ENCODE measurements at places on chromosomes 6 and 20.

GRCh38 chr6:112180095-112180820 lies 74.1 kb downstream of the LAMA4 start:
- DNase-seq: peak; percentile 90

DNA sequence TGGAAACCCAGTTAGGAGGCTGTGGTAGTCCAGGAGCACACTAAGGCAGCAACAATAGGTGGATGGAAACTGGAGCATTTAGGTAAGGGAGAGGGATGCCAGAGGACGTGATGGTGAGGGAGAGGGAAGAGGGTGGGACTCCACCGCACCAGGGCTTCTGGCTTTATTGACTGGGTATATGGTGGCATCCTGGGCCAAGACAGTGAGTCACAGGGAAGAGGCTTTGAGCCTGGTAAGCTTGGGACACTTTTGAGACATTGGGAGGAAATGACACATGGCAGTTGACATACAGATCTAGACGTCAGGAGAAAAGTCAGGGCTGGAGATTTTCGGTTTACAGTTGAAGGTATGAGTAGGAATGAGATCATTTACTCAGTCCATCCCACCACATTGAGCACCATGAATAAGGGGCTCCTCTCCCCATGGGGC lies 14.9 kb downstream of the NT5E start:
- DNase-seq: no peak

GRCh38 chr6:56087421-56087820 lies 160.0 kb downstream of the COL21A1 start:
- DNase-seq: no peak

DNA sequence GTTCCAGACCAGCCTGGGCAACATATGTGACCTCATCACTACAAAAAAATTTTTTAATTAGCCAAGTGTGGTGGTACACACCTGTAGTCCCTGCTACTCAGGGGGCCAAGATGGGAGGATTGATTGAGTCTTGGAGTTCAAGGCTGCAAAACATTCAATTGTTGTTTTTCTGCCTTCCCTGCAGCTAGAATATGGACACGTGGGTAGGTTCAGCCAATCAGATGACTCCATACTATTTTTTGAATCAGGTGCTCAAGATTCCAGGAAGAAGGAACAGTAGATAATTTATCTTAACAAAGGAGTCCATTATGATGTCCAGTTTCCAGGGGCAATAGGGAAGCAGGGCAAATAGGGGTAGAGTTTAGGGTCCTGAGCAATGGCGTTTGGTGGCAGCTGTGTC lies 2.4 kb upstream of the DEFB119 start:
- no peak for DNase-seq

DNA sequence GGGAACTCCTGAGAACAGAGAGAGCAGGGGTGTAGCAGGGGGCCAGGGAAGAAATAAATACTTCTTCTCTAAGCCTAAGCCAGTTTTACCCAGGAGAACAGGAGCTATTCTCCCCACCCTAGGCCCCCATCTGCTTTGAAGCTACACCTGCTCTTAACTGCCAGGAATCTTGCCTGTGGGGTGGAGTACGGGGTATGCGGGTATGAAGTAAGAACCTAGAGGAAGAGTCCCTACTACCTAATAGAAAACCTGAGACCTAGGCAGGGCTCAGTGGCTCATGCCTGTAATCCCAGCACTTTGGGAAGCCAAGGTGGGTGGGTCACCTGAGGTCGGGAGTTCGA lies 1.5 kb downstream of the SLC29A1 start:
- no peak for DNase-seq

DNA sequence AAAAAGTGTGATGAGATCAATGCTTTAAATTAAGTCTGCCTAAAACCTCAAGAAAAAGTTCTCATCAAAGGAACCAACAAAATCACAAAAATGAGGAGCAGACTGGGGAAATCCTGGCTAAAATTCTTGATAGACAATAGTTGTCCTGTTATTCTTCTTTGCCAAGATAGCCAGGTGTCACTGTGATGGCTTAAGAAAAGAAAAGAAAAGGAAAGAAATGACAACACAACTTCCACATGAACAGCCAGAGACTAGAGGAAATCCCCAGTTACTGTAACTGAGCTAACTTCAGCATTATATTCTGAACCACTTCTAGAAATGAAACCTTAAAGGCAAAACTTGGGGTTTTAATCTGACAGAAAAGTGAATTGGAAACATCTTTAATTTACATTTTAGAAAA lies 129.6 kb downstream of the CD24 start:
- no peak for DNase-seq

DNA sequence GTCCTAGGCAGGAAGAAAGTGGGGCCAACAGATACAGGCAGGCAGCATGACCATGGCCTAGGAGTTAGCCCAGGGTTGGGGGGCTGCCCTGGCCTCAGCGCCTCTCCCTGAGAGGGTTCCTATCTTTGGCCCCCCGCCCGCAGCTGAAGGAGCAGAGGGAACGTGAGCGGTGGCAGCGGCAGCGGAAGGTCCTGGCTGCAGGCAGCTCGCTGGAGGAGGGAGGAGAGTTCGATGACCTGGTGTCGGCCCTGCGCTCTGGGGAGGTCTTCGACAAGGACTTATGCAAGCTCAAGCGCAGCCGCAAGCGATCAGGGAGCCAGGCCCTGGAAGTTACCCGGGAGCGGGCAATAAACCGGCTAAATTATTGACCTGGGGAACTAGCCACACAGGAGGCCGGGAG lies 32.6 kb downstream of the MOCS1 start:
- no peak for DNase-seq

- DNase-seq: no peak
Measured at GRCh38 chr6:116386581-116387299, 16.0 kb downstream of the DSE start.

GRCh38 chr20:5085380-5085779 lies 34.4 kb downstream of the PCNA start:
- DNase-seq: no peak

- DNase-seq: no peak
Measured at GRCh38 chr6:14009431-14009830, 84.7 kb downstream of the RNF182 start.

DNA sequence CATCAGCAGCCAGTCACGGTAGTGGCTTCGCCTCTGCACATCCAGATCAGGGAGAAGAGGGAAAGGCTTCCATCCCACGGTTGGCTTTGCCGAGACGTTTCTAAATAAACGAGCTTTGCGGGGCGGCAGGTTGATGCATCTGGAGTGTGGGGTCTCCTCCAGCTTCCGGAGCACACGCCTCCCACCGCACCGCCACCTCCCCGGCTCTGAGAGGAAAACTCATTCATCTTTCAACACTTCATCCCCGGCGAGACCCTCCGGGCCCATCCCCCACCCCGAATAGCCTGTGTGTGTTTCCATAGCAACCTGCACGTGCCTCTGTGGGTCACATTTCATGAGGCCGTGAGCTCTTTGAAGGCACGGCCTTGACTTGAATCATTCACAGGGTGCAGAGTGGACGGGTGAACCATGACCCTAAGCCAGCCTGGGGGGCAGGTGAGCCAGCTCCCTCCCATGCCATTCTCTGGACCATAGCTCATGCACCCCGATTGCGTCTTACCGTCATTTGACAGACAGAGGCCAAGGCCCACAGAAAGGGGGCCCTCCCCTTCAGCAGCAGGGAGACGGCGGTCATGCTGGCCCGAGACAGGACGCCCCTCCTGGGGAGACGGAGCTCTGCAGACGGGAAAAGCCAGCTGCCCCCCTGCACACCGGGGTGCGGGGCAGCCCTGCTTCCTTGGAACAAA lies 16.2 kb upstream of the CHRNA4 start:
- DNase-seq: peak; percentile 6

GRCh38 chr6:142395768-142396231 lies 94.0 kb downstream of the ADGRG6 start:
- DNase-seq: no peak

DNA sequence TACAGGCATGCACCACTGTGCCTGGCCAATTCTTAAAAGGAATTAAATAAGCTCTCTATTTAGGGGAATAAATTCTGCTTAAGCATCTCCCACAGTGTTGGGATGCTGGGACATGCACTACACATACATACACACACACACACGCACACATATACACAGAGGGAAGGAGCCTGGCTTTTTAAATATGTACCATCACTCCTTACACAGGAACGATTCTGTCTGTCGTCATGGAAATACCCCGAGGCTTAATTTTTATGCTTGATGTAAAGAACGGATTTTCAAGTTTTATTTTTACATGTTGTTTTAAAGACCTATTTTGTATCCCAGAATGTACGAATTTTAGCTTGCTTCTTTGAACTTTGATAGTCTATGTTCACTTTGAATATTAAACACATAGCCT lies 95.3 kb downstream of the CD109 start:
- no peak for DNase-seq

GRCh38 chr6:136250686-136251008 lies 536 bp upstream of the MTFR2 start:
- no peak for DNase-seq

DNA sequence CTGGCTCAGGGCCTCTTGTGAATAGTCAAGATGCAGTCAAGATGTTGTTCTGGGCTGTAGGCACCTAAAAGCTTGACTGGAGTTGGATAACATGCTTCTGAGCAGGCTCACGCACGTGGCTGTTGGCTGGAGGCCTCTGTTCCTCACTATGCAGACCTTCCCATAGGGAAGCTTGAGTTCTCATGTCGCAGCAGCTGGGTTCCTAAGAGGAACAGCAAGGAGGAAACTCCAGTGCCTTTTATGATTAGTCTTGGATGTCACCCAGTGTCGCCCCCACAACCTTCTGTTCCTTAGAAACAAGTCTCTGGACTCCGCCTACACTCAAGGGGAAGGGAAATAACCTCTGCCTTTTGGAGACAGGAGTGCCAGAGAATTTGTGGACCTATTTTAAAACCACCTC lies 210.7 kb downstream of the BCAS1 start:
- no peak for DNase-seq

- no peak for DNase-seq
Measured at GRCh38 chr6:31528307-31528777, 420 bp upstream of the MCCD1 start.

- DNase-seq: no peak
Measured at GRCh38 chr20:15494851-15495250, 1078.4 kb downstream of the KIF16B start.

DNA sequence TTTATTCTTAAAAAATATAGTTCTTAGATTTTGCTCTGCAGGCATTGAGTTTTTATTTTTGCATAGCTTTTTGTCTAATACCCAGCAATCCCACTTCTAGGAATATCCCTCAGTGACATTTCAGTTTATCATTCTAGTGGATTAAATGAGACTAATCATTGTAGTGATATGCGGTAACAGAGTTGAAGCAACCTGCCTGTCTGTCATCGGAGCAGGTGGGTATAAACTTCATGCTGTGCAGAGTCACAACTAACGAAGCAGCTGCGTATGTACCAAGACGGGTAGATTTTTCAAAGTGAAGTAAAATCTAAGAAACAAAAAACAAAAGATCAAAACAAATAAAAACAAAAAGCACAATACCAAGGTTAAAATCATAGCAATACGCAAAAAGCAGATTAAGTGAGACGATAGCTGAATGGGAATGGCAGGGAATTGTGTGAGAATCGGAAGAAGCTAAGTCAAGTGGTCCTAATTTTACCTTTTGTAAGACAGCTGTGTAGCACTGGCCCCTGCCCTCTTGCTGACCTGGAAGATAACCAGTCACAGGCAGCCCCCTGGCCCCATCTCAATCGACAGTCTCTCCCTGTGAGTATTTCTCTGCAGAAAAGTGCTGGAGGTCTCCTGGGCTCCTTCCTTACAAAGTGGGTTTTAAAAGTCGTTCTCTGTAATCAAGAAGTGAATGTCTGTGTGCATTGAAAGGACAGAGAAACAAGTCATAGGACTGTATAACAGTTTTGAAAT lies 169.2 kb downstream of the OR2B2 start:
- no peak for DNase-seq

DNA sequence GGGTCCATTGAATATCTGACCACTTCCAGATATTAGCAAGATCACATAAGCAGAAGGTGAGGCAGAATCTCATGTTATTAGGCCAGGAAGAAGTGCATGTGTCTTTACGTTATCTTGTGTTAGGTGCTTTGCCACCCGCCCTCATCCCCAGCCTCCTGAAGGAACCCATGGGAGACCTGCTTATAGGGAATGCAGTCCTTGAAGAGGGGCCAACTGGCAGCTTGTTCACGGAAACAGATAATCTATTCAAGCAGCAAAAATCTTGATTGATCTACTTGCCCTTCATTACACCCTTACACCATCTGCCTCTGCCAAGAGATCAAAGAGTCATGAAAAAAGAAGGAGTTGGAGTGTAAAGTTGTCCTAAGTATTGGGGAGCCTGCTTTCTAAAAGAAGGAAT lies 576.4 kb downstream of the HTR1B start:
- no peak for DNase-seq

GRCh38 chr6:30615958-30616810 lies 859 bp downstream of the PPP1R10 start:
- DNase-seq: peak; percentile 38

- no peak for DNase-seq
Measured at GRCh38 chr6:129957941-129958898, 60.2 kb upstream of the L3MBTL3 start.

DNA sequence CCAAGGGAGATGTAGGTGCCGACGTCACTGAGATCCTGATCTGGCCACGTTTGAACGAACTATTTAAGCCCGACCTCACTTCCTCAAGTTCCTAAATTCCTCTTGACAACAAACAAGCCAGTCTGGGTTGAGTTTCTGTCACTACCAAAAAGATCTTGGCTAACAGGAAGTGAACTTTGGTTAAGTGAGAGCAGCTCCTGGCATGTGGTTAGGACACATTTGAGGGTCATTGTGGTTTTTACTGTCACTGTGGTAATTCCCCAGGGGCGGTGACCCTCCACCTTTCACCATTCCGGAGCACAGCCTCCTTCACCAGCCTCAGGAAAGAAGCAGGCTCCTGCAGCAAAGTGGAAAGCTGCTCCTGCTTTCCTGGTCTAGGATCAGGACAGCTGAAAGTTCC lies 43.1 kb upstream of the ZNF831 start:
- DNase-seq: no peak

DNA sequence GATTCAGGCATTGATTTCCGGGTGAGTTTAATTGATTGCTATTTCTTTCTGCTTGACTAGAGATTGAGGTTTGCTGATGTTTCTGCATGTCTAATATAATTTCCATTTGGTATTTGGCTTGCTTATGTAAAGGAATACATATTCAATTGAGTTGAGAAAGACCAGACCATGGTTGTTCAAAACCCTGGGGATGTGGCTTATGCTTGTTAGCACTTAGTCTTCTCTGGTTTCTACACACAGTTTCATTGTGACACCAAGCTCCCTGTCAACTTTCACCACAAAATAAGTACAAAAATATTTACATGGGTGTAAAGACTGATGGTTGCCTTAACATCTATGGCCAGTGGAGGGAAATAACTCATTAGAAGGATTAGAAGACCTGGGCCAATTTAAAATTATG lies 209.6 kb downstream of the CDH26 start:
- no peak for DNase-seq
